ENCODE measurements at places on chromosomes 11 and 22.

DNA sequence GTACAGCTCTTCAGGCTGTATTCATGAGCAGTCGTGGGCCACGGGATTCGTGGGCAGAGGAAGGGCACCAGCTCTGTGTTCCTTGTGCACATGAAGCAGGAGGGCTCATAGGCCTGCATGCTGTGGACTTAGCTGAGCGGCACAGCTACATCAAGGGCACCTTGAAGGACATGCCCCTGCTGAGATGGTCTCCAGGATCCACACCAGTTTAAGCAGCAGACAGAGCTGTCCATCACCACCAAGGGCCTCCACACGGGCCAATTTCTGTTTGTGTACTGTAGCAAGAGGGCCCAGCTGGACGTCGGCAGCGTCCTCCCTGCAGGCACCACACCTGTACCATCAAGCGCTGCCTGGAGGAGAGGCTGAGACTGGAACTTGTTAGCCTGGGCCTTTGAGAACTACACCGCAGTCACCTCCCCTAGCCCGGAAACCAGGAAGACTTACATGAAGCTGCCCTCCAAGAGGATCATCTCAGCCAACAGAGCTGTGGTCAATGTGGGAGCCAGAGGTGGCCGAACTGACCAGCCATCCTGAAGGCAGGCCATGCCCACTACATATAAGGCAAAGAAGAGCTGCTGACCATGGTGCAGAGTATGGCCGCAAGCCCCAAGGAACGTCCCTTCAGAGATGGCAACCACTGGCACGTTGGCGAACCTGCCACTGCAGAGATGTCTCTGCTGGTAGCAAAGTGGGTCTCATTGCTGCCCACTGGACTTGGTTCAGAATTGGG is 32.7 kb upstream of the GNB1L start:
- DNase-seq = no peak

GRCh38 chr11:90288212-90288821 is 65.5 kb upstream of the CHORDC1 start:
- DNase-seq = no peak

DNA sequence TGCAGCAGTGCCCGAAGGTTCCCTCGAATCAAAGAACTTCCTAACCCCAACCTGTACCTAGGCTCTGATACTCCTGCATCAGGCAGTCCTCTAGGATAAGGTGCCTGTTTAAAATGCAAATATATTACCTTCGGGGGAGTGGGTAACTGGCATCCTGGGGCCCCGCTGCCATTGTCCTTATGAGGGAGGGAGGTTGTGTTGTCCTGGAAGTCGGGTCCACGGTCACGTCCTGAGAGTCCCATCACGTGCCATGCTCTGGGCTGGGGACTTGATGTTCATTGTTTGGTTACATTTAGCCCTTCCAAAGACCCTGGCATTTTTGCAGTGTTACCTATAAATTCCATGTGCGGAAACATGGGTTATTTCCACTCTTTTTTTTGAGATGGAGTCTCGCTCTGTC is 67.6 kb downstream of the PARVB start:
- DNase-seq = no peak

DNA sequence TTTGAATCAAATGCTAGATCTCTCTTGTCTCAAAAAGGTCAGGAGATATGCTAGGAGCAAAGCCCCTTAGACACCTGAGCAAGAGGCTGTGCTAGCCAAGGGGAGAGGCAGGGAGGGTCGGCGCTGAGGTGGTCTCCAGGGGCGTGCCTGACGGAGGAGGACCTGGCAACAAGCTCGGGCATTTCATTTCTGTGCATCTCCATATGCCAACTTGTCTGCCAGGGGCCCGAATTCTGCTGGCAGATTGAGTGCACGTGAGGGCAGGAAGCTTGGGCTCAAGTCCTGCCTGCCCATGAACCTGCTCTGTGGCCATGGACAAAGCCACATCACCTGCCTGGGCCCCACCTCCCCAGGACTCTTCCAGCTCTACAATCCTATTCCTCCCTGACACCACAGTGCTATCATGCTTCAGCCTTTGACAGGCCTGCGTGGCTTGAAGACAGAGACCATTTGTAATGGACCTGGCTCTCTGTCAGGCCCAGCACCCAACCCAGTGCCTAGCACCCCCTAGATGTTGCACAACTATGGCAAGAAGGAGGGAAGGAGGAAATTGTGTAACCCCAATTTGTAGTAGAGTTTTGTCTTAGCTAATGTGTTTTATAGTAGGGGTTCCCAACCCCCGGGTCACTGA is 16.3 kb upstream of the VSIG10L2 start:
- DNase-seq = no peak

DNA sequence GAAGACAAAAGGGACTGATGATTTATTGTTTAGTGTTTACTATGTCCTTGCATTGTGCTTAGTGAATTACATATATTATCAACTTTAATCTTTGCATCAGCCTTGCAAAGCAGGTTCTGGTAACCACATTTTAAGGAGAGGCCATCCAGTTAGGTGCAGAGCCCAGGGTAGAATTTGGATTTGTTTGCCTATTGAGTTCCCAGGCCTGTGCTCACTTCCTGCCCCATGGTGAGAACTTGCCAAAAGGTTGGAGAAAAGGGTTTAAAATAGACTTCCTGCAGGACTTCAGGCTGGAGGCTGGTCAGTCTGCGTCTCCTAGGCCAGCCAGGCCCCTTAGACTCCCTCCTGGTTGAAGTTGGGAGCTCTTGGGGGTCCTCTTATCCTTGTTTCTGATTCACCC is 72.1 kb downstream of the ATXN10 start:
- no peak for DNase-seq

DNA sequence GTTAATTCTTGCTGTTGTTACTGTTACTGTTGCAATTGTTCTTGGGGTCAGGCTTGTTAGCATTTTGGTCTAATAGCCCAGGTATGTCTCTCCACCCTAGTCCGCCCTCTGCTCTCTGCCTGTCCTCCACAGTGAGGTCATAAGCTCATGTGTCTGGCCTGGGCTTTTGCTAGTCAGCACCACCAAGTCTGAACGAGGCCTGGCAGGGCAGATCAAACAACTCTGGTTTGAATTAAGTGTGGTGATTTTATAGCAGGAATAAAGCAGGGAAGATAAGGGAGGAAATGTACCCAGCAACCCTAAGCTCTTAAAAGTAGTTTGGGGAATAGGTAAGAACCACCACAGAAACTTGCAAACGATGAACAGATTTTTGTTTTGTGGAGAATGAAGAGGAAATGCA is 98.7 kb downstream of the ABTB2 start:
- no peak for DNase-seq

DNA sequence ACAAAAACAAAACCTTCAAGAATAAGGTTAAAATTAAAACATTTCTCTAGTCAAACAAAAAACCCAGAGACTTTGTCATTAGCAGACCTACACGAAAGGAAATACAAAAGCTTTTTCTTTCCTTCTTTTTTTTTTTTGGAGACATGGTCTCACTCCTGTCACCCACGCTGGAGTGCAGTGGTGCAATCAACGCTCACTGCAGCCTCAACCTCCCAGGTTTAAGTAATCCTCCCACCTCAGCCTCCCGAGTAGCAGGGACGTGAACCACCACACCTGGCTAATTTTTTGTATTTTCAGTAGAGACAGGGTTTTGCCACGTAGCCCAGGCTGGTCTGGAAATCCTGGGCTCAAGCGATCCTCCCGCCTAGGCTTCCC is 30.5 kb downstream of the PLA2G6 start:
- DNase-seq = no peak

DNA sequence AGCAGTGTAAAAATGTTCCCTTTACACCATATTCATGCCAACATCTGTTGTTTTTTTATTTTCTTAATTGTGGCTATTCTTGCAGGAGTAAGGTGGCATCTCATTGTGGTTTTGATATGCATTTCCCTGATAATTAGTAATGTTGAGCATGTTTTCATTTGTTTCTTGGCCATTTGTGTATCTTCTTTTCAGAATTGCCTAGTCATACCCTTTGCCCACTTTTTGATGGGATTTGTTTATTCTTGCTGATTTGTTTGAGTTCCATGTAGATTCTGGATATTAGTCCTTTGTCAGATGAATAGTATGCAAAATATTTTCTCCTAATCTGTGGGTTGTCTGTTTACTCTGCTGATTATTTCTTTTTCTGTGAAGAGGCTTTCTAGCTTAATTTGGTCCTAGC is 98.9 kb upstream of the SERPIND1 start:
- no peak for DNase-seq

DNA sequence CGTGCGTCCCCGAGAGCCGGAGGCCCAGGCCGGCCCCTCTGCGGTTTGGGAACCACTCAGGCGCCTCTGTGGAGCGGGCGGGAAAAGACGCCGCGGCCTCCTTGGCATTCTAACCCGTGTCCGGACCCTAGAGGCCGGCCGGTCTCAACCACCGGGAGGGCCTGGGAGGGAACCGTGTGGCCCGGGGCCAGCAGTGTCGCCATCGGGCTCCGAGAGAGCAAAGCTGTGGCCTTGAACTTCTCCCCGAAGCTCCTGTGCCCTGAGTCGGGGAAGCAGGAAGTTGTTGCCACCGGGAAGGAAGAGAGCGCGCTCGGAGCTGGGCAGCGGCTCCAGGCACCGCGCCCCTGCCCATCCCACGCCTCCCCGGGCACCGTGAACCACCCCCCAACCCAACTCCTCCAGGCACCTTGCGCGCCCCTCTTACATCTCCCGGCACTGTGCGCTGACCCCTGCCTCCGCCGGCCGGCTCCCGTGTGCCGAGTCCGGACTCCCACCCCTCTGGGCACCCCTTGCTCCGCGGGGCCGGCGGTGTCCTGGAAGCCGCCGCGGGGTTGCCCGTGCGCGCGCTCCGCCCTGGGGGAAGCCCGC is 80.0 kb upstream of the PPARA start:
- DNase-seq = peak; percentile 18

DNA sequence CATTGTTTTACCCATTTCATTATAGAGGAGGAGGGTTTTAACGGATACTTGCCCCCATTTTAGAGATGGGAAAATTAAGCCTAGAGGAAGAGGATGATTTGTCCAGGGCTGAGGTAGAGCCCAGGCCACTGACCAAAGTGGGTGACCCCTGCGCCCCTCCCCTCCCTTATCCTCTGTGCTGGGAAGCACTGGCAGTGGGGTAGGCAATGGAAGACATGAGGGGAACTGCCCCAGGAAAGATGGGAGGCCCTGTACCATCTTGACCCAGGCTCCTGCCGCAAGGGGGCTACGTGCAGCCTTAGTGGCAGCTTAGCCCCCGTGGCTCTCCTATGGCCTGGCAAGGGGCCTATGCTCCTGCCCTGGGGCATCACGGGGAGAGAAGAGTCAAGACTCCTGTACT is 76.4 kb upstream of the MYOD1 start:
- DNase-seq = no peak

- DNase-seq = no peak
Observed at GRCh38 chr11:108958368-108959104, 293.7 kb downstream of the DDX10 start.

- DNase-seq = no peak
Observed at GRCh38 chr11:20110908-20111669, 49.2 kb downstream of the DBX1 start.

GRCh38 chr11:62140304-62141110 is 16.7 kb downstream of the INCENP start:
- no peak for DNase-seq

- no peak for DNase-seq
Observed at GRCh38 chr11:78100676-78101472, 21.2 kb upstream of the NDUFC2 start.

DNA sequence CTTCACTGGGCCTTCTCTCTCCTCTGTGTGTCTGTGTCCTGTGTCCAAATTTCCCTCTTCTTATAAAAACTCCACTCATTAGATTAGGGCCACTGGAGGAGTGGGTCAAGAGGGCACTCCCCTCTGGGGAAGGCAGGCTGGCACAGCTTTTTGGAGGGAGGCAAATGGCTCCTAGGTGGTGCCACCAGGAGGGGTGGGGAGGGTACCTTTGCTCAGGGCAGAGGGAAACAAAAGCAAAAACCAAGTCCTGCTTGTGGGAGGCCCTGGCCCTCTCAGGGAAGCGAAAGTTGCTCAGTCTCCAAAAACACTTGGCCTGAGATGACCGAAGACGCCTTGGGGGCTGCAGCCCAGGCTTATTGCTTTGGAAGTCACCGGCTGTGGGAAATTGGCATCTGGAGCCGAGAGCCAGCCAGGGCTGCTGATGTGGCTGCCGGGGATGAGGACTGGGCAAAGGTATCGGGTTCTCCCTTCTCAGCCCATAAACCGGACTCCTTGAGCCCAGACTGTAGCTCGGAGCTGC is 48.2 kb upstream of the ANO1 start:
- DNase-seq = no peak

- DNase-seq = no peak
Observed at GRCh38 chr11:17768547-17768946, 34.0 kb downstream of the KCNC1 start.

DNA sequence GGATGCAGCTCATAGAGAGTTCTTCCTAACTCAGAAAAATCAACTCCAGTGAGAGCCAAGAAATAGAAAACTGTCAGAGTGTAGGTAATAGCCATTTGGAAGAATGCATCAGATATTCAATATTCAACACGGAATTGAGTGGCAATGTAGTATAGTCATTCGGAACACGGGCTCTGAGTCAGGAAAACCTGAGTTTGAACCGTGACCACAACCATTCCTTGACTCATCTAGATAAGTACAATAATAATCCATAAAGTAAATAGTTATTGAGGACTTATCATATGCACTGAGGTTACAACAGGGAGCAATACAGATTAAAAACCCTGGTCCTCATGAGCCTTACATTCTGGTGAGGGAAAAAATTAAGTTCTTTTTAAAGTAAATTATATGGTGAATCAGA is 62.6 kb upstream of the PHF21A start:
- DNase-seq = no peak

- DNase-seq = no peak
Observed at GRCh38 chr22:46611189-46611588, 9.0 kb upstream of the GRAMD4 start.

Measured in stimulated activated CD4-positive, alpha-beta T cell treated with anti-CD3 and anti-CD28 coated beads, Interleukin-15, amount 100 ng/mL, for 1 hour (primary cell).